Effector memory CD4-positive, alpha-beta T cell (primary cell): ENCODE measurements at places on chromosomes 2 and 18.

GRCh38 chr18:4125627-4126230, 329.4 kb downstream of the DLGAP1 start:
- DNase-seq, result no peak

GRCh38 chr2:101675512-101675911, 22.0 kb upstream of the MAP4K4 start:
- no peak for DNase-seq

GRCh38 chr2:168903888-168904287, 2.8 kb downstream of the G6PC2 start:
- no peak for DNase-seq

DNA sequence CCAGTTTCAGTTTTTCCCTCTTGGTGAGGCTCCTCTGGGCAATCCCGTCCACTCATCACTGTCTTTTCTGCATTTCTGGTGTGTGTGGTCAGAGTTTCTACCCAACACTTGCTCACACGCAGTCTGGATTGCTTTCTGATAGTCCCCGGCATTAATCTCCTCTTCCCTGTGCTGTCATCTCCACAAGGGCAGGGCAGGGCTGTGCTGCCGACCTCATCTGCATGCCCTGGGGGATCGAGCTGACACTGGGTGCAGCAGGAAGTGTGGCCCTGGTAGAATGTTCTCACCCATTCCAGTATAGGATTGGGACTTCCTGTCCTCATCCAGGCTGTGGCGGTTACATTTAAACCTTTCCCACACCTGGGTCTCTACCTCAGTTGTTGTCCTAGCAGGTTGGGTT, 80.0 kb upstream of the FAM136A start:
- no peak for DNase-seq

DNA sequence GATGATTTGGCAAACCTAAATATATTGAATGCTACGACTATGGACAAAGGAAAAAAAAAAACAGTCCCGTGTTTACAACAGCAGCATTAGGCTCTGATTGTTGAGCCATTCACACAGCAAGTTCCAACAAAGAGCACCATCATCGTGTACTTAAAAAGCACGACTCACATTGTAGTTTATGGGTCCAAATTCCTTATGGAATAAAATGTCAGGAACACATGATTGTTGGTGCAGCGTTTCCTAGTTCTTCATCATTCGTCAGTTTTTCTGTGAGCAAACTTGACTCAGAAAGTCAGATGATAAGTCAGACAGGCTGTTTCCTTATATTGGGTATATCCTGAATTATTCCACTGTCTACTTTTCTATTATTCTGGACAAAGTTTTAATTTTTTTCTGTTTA, 10.0 kb upstream of the KIDINS220 start:
- no peak for DNase-seq
